ENCODE measurements at places on chromosomes 5 and 9.

DNA sequence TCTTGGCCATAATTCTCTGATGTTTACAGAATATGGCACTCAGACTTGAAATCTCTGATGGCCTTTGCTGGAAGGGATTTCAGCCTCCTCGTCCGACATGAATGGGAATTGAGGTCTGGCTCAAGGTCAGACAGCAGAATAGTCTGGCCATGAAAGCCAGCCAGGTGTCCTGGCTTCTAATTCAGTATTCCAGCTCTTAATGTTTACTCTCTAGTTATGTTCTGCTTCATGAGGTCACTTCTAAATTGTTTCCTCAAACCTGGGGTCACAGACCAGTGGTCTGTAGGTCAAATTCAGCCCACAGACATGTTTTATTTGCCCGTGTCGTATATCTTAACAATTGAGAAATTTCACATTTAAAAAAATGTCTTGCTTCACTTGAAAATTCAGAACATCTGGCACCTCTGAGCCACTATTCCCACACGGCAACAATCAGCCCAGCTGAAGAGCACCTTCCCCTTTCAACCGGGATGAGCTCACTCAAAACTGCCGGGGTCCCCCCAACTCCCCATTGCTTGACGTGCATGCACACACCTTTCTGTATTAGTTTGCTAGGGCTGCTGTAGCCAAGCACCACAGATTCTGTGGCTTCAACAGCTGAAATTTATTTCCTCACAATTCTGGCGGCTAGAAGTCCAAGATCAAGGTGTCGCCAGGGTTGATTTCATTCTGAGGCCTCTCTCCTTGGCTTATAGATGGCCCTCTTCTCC is 243.5 kb downstream of the ENC1 start:
- DNase-seq = peak; percentile 97

DNA sequence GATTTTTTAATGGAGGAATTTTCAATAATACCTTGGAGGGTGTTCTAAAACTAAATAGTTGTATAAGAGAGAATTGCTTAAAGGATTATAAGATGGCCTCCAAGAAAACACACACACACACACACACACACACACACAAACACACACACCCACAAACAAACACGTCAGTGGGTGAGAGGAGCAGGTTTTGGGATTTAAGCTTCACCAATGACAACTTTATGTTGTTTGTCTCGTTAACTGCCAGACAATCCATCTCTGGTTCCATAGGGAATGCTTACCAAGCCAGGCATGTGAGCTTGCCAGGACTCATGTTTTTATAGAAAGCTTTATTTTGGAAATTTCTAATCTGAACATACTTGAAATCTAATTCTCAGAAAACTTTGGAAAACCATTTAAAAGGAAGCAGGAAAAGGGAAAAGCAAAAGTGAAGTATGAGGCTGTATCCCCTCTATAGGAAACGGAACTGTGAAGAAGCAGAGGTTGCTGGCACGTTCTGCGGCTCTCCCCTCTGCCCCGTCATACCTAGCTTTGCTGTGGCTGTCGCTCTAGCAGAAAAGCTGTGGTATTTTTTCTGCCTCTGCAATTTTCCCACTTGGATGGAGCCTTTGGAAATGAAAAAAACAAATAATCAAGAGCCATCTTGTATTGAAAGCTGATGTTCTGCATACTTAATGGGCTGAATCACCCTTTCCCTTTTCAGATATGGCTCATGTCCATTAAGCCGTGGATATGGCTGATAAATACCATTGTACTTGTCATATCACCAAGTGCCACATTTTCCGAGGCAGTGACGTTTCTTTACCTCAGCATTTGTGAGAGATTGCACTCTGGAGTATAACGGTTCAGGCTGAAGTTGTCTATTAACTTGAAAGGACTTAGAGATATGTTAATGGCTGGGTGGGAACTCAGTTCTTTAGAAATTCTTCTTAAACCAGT is 112.7 kb downstream of the NTRK2 start:
- no peak for DNase-seq

- no peak for DNase-seq
Measured at GRCh38 chr5:758698-759053, 25.9 kb downstream of the ZDHHC11B start.

DNA sequence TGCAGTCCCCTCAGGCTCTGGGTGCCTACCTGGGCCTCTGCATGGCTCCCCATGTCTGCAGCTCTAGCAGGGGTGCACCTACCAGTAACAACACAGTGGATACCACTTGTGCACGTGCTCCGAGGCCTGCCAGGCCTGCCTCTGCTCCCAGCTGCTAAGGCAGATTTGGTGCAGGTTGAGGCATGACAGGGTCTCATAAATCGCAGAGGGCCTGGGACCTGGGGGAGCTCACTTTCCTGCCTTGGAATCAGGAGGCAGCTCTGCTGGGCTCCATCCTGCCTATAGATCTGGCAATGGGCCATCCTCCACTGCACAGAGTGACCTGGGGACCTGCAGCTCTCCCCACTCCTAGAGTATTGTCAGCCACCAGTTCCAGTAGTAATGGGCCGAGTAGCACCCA is 121.9 kb upstream of the CXCL14 start:
- peak; percentile 9 for DNase-seq

DNA sequence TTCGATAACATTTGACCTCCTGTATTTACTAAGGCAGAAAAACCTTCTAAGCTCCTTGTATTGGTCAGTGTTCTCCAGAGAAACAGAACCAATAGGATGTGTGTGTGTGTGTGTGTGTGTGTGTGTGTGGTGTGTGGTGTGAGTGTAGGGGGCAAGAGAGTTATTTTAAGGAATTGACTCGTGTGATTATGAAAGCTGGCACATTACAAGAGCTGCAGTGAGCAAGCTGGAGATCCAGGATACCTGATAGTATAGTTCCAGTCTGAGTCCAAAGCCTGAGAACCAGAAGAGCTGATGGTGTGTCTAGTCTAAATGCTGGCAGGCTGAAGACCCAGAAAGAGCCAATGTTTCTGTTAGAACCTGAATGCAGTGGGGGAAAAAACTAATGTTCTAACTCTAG is 21.2 kb upstream of the PIK3R1 start:
- no peak for DNase-seq

DNA sequence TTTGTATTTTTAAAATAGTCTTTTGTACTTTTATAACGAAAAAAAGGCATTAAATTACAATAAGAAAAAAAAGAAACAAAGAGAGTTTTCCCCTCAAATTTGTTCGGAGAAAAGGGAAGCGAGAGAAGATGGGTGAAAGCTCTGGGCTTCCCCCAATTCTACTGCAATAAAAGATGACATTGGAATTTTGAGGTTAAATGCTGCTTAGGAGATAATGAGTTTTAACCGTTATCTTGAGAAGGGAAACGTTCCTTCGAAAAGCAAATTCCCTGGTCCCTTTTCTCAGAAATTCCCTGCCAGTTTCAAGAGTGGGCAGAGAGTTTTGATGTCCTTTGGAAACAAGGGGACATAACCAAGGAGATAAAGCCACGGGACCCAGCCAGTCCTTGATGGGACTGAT is 18.4 kb upstream of the ERGIC1 start:
- no peak for DNase-seq

- peak; percentile 47 for DNase-seq
Measured at GRCh38 chr9:85142968-85143367, 473.4 kb downstream of the NTRK2 start.

GRCh38 chr5:130164966-130165365 is 260.7 kb downstream of the CHSY3 start:
- no peak for DNase-seq

DNA sequence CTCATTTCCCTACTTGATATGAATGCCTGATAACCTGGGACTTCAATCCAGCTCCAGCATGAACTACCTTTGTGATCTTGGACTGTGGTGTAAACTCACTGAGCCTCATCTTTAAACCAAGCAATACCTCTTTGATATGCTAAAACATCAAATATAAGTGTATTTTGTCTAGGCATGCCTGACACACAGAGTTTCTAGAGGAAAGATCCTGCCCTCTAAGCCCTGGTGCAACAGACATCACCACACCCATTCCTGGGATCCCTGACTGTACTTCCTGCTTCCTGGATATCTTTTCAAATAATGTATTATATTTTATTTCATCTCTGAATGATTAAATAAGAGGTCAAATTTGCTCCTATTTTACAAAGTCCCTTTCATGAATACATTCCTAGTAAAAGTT is 55.8 kb downstream of the ANXA2R start:
- DNase-seq = no peak

DNA sequence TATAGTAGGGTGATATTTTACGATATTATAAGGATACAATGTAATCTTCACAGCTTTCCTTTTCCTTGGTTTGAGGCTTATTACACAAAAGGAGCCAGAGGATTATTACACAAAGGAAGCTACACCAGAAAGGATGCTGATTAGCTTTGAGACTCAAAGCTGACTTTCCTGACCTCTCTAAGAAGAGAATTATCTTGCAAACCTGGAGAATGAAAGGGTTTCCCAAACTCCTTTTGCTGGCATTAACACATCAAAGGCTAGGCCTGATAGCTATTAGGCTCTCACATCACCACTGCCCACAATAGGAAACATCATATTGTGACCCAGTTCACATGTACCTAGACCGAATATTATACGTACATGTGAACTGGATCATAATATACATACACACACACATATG is 34.2 kb upstream of the CHD1 start:
- no peak for DNase-seq

DNA sequence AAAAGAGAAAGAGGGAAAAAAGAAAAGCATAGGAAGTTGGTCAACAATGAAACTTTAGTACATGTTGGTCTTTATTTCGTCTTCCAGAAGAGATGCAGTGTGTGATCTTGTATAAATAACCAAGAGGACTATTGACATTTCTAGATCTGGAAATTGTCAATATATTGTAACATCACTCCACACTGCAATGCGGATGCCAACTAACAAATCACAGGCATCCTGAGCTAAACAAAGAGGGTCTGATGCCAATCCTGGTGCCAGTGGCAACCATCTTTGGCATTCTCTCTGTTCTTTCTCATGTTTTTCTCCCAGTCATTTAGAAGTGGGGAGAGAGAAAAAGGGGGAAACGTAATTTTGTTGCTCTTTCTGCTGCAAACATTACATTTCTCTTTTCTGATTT is 9.7 kb downstream of the NFIB start:
- DNase-seq = no peak

Data from NCI-H69 (cell line).